ENCODE measurements at places on chromosomes 5 and 9. TPM values are rescaled to one million over a fixed set of nuclear protein-coding genes. Genes with fewer than 3 reads are reported as not detected.

GRCh38 chr9:88781628-88782391 is 209.5 kb upstream of the S1PR3 start:
- peaks cover 33% of the 10 kb centered on the region for H3K4me1 ChIP-seq
- H3K4me3 ChIP-seq = no peak overlapping the region
- DNase-seq = peak; percentile 98
- no peaks in the 10 kb centered on the region for H3K27me3 ChIP-seq

GRCh38 chr5:149071756-149072155 is 8.9 kb upstream of the SH3TC2 start:
- no peak overlapping the region for H3K27ac ChIP-seq
- no peaks in the 10 kb centered on the region for H3K27me3 ChIP-seq

- no peak for DNase-seq
- H3K27me3 ChIP-seq = no peaks in the 10 kb centered on the region
- no peak overlapping the region for H3K4me3 ChIP-seq
Measured at GRCh38 chr5:112200131-112200530, 218.9 kb downstream of the EPB41L4A start.

DNA sequence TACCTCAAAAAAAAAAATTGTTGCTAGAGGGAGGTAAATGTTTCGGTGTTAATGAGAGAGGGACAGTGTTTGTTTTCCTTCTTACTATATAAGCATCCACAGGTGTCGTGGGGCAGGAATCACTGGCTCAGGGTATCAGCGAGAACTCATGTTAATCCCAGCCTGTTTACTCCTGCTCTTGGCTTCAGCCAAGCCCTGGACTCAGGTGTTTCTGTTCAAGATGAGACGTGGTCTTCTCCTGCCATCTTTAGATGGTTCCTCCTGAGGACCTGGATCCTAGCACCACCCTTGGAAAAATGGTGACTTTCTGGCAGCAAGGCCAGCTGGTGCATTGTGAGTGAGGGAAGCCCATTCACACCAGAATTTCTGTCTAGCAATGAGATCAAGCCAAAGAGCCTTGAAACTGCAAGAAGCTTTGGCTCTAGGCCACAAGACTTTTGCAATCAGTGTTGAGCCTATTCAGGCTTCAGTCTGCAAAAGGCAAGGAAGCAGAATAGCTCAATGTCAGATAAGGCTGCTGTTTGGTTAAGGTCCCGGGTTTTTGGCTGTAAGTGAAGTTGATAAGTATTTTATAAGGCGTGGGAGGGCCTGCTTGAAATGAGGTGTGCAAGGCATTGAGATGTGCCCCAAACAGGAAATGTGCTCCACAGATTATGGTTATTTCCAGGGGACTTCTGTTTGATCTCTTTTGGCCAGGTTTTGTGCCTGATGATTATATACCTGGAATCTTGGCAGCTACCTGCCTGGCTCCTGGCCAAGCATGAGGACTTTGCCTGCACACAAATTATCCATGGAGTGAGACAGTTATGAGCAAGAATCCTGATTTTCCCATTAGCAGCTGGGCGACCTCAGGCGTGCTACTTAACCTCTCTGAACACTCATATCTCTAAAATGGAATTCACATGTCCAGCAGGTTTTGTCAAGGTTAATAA is 99.8 kb downstream of the TENT4A start:
- DNase-seq = peak; percentile 76
- no peak overlapping the region for H3K27ac ChIP-seq
- H3K4me1 ChIP-seq = peaks cover 3% of the 10 kb centered on the region
- no peaks in the 10 kb centered on the region for H3K27me3 ChIP-seq
- no peak overlapping the region for H3K4me3 ChIP-seq

DNA sequence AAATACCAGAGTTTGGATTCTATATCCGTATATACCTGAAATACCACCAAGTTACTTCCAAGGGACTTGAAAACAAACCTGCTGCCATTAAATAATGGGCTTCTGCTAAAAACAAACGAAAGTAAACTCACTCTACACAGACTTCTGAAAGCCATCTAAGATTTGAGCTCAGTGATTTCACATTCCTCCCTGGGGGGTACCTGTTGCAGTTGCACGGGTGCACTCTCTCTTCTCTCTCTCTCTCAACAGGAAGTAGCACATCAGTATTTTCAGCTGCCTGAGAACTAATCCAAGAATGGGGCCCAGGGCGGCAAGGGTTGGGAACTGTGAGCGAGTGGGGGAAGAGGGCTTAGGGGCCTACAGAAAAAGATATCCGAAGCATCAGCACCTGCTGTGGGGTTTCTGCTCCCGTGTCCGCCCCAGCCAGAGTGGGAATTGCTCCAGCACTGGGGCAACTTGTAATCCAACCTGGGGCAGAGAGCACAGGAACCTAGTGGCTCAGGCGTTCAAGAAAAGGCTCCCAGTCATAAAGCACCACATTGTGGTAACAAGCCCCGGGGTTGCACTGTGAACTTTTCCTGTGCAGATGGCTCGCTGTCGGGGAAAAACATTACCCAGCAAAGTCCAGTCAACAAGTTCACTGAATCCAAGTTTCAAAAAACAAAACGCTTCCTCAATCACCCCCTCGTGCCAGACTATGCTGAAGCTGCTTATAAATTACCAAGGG is 99.8 kb downstream of the EFNA5 start:
- DNase-seq = peak; percentile 53
- peaks cover 21% of the 10 kb centered on the region for H3K4me1 ChIP-seq
- no peaks in the 10 kb centered on the region for H3K27me3 ChIP-seq

- no peaks in the 10 kb centered on the region for H3K36me3 ChIP-seq
- DNase-seq = no peak
- H3K27me3 ChIP-seq = no peaks in the 10 kb centered on the region
- H3K4me3 ChIP-seq = no peak overlapping the region
- no peaks in the 10 kb centered on the region for H3K4me1 ChIP-seq
Measured at GRCh38 chr5:122607818-122608217, 167.1 kb upstream of the SNX2 start.

DNA sequence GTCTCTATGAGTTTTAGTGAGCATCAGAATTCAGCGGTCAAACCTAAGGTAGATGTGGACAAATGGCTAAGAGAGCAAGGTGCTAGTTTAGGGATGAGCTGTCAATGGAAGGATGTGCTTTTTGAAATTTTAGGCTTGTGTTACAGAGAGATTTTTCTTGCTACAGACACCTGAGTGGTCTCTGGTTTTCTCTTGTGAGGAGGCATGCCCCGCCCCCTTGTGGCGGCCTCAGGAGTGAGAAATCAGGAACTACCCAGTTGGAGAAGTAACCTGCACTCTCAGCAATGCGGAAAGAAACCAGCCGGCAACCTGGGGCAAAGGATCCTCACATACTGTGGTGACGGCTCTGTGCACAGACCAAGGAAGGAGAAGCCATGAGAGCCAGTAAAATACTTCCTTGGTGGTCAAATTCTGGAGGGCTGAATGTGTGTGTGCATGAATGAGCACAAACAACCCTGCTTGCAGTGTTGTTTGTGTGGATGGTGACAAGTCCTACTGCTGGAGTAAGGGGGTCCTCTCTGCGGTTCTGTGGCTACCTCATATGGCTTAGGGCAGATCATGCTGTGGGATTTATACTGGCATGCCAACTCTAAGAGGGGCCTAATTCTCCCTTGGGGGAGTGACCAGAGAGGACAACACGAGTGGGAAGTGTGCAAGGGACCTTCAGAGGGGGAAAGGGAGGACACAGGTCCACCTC is 16.7 kb upstream of the HSD17B4 start:
- H3K36me3 ChIP-seq = no peaks in the 10 kb centered on the region
- H3K4me3 ChIP-seq = no peak overlapping the region

GRCh38 chr5:126097876-126098275 is 325.3 kb upstream of the GRAMD2B start:
- H3K27ac ChIP-seq = no peak overlapping the region
- no peak overlapping the region for H3K4me3 ChIP-seq
- H3K36me3 ChIP-seq = no peaks in the 10 kb centered on the region
- no peak for DNase-seq

DNA sequence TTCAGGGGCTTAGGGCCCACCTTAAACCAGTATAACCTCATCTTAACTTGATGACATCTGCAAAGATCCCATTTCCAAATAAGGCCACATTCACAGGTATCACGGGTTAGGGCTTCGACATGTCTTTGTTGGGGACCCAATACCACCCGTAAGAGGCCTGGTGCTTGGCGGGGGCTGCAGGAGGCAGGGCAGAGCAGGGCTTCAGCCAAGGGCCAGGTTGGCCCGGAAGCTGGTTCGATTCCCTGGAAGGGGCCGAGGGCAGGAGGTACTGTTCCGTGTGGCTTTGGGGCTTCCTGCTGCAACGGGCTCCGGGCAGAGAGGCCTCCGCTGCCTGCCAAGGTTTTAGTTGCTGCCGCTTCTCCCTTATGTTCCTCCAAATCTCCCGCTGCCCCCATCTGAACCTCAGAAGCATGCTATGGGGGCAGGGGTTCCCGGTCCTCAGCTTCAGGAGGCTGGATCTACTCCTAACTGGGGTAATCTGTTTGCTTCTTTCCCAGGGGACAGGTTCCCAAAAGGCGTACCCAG is 29.8 kb downstream of the MED10 start:
- no peaks in the 10 kb centered on the region for H3K27me3 ChIP-seq
- no peak overlapping the region for H3K27ac ChIP-seq
- DNase-seq = no peak
- H3K4me1 ChIP-seq = no peaks in the 10 kb centered on the region
- no peak overlapping the region for H3K4me3 ChIP-seq

- H3K4me1 ChIP-seq = no peaks in the 10 kb centered on the region
- no peak for DNase-seq
- H3K27me3 ChIP-seq = no peaks in the 10 kb centered on the region
- H3K36me3 ChIP-seq = no peaks in the 10 kb centered on the region
Measured at GRCh38 chr9:84439250-84439649, 98.7 kb upstream of the SLC28A3 start.

- H3K27ac ChIP-seq = no peak overlapping the region
- no peak overlapping the region for H3K4me3 ChIP-seq
- DNase-seq = no peak
Measured at GRCh38 chr9:113623851-113624485, 160.4 kb downstream of the RGS3 start.

DNA sequence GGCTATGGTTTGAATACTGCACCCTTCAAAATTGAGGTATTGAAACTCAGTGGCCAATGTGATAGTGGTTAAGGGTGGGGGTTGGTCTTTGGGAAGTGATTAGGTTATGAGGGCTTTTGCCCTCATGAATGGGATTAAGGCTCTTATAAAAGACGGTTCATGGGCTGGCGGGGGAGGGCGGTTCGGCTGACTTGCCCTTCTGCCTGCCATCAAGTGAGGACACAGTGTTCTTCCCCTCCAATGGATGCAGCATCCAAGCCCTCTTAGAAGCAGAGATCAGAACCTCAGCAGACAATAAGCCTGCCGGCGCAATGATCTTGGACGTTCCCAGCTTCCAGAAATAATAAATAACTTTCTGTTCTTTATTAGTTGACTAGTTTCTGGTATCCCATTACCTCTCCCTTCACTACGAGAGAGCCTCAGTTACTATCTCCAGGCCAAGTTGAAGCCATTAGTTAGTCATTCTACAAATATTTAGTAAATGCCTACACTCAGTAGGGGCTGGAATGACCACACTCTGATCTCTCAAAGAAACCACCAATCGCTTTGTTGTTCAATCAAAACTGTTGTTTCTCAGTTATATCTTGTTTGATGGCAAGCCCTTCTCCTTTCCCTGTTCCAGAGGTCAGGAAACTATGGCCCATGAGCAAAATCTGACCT is 219.3 kb downstream of the TSSK1B start:
- H3K36me3 ChIP-seq = no peaks in the 10 kb centered on the region
- H3K27ac ChIP-seq = no peak overlapping the region
- peaks cover 15% of the 10 kb centered on the region for H3K4me1 ChIP-seq
- H3K4me3 ChIP-seq = no peak overlapping the region
- DNase-seq = no peak

DNA sequence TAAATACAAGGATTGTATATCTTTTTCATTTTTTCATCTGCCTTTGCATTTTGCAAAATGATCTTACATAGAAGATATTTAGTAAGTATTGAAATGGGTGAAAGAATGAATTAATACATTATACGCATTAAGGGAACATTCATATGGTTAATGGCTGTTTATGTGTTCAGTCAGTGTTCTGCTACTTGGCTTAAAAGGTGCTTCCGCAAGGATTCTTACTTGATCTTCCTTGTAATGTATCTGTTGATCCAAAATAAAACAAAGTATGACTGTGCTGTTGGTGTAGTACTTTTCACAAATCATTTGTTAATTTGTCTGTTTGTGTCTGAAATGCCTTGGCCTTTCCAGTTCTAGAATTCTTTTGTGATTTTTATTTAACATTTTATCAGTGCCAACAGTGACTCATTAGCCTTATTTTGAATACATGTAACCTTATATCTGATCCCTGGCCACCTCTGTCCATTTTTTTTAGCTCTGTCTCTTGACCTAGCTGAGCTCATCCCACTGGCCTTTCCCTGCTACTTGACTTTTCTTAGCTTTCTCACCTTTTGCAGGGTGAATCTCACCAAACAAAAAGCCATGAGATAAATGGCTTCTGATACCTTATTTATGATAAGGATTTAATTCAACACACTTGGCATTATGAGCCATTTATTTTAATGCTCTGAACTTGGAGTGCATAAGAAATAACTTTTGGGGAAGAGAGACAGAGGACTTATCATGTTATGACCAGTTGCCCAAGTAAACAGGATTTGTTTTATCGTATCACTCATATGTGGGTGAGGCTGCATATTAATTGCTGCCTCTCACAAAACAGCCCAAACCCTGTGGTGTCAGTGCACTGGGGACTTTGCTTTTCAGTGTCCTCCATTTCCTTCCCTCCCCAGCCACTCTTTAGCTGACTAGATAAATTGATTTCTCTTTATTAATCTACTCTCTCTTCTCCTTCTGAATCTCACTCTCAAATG is 340.3 kb downstream of the KDM4C start:
- H3K36me3 ChIP-seq = no peaks in the 10 kb centered on the region
- H3K27me3 ChIP-seq = no peaks in the 10 kb centered on the region
- no peak overlapping the region for H3K4me3 ChIP-seq
- DNase-seq = no peak

DNA sequence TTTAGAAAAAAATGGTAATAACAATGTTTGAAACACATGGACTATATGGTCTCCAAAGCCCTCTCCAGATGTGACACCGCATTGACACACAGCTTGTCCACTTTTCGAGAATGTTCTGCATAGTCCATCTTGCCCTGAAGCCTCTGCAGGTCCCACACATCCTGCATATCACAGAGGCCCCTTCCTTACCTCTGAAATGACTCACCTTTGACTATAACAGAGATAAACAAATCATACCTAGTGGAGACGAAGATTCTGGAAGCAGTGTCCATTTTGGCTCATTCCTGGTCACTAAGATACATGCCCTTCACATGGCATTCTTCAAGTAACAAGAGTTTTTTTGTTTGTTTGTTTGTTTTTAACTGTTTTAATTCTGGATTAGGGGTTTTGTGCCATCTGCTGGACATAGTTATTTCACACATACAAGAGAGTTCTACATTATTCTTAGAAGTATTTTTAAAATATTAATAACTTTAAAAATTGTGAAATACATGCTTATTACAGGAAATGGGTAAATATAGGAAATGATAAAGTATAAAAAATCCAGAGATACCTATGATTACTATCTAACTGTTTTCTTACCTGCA is 5.1 kb downstream of the ARL14EPL start:
- no peak overlapping the region for H3K27ac ChIP-seq
- no peak overlapping the region for H3K4me3 ChIP-seq
- H3K36me3 ChIP-seq = no peaks in the 10 kb centered on the region
- no peaks in the 10 kb centered on the region for H3K4me1 ChIP-seq

- H3K4me3 ChIP-seq = no peak overlapping the region
- no peaks in the 10 kb centered on the region for H3K27me3 ChIP-seq
- no peak overlapping the region for H3K27ac ChIP-seq
Measured at GRCh38 chr5:52469835-52470234, 317.9 kb upstream of the ITGA1 start.

PCDHA3 gene
- 0.31 TPM for total RNA-seq

LECT2 gene
- not detected for total RNA-seq

STKLD1 gene
- 1.4 TPM for total RNA-seq

ACSL6 gene
- 6.7 TPM for total RNA-seq

ARAP3 gene
- 20.5 TPM for total RNA-seq

PRXL2C gene
- 12.8 TPM for total RNA-seq
